Inflammatory macrophage treated with lipopolysaccharide for 4 hours (primary cell): ENCODE measurements at places on chromosomes 6 and 20.
A peak's percentile ranks its signal among the peaks of the same experiment; 100 is the strongest.

DNA sequence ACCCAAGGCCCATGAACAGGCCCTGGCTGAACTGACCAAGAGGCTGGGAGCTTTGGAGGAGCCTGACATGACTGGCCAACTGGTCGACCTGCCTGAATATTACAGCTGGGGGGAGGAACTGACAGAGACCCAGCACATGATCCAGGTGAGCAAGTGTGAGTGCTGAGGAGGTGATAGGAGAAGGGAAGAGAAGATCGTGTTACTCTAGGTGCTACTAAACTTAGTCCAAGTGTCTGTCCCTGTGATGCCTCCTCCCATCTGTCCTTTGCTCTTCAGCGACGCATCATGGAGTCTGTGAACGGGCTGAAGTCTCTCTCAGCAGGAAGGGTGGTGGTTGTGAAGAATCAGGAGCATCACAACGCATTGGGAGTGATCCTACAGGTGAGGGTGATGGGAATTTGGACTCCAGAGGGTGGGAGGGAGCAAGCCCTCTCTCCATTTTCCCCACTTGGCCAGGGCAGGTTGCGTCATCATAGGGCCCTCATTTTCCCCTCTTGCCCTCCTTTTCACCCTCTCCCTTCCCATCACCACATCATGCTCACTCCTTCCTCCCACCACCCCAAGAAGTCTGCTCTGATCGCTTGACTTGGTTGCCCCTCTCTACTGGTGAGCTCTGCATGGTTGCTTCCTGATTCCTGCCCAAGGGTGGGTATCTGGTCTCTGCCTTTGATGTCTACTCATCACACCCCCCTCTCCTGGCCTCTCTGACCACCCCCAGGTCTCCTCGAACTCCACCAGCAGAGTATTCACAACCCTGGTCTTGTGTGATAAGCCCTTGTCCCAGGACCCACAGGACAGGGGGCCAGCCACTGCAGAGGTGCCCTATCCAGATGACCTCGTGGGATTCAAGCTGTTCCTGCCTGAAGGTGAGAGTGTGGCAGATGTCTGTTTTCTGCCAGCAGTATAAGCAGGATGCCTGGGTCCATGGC, 4.7 kb downstream of the DXO start:
- DNase-seq, result no peak

- DNase-seq, result no peak
These were observed 8.7 kb downstream of the SLC2A4RG start for GRCh38 chr20:63748070-63748933.

GRCh38 chr20:16115911-16116552, 457.2 kb downstream of the KIF16B start:
- DNase-seq, result peak; percentile 25

DNA sequence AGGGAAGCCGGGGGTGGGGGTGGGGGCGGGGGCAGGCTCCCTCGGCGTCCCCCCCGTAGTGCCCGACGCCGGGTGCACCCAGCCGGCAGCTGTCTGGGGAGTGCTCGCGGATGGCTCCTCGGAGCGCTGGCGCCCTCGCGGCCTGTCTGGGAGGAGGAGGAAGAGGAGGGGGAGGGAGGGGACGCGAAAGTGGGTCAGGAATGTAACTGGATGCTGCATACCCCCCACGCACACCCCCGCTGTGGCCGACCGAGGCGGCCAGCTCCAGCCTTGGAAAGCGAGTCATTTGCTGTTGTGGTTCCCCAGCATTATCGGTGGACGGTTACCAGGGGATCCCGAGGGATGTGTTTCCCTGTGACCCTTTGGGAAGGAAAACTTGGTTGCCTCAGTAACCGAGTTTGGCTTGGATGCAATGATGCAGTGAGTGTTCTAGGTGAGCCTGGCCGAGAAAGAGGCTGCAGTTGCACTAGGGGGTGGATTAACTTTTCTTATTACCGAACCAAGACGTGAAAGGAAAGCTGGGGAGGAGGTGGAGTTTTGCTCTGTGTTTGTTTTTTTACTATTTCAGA, 55.2 kb upstream of the RREB1 start:
- no peak for DNase-seq

GRCh38 chr6:5205877-5206850, 54.6 kb downstream of the LYRM4 start:
- peak; percentile 86 for DNase-seq

GRCh38 chr6:87103977-87104601, 9.2 kb upstream of the CGA start:
- DNase-seq, result no peak

GRCh38 chr6:109892451-109893435, 85.4 kb upstream of the GPR6 start:
- peak; percentile 37 for DNase-seq

- no peak for DNase-seq
These were observed 37.4 kb downstream of the FYN start for GRCh38 chr6:111835807-111836206.

- DNase-seq, result no peak
These were observed 104.3 kb downstream of the EDN3 start for GRCh38 chr20:59404749-59405148.
